ENCODE measurements at places on chromosomes 7 and 10. TPM values are rescaled to one million over a fixed set of nuclear protein-coding genes. Genes with fewer than 3 reads are reported as not detected.

DNA sequence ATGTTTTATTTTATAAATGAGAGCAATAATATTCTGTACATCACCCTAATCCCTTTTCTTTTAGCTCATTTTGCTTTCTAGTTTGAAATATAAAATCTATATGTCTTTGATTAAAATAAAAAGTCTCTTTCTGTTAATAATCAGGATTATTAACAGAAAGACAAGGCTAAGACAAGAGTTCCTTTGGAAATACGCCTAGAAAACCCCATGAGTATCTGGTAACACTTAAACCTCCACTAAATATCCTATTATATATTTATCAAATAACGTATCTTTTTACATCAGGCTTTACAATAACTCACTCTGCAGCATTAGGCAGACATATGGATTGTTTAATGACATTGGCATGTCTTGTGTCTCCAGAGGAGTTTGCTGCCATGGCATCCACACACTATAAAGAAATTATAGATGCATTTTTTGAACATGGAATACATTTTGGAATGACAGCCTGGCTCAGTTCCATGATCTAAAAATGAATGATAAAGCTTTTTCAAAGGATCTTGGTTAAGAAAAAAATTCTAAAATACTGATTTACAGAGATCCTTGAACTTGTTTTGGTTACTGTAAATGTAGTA is 98.7 kb downstream of the TMEM26 start:
- H3K27ac ChIP-seq, result no peak overlapping the region
- no peak overlapping the region for H3K4me3 ChIP-seq
- H3K36me3 ChIP-seq, result no peaks in the 10 kb centered on the region
- H3K27me3 ChIP-seq, result no peaks in the 10 kb centered on the region

- H3K4me1 ChIP-seq, result peaks cover 38% of the 10 kb centered on the region
- peak overlapping the region; percentile 97 for H3K27ac ChIP-seq
- H3K4me3 ChIP-seq, result peak overlapping the region; percentile 60
- no peaks in the 10 kb centered on the region for H3K27me3 ChIP-seq
- no peaks in the 10 kb centered on the region for H3K36me3 ChIP-seq
- DNase-seq, result no peak
These were observed 424 bp downstream of the EGFR start for GRCh38 chr7:55019191-55019690.

DNA sequence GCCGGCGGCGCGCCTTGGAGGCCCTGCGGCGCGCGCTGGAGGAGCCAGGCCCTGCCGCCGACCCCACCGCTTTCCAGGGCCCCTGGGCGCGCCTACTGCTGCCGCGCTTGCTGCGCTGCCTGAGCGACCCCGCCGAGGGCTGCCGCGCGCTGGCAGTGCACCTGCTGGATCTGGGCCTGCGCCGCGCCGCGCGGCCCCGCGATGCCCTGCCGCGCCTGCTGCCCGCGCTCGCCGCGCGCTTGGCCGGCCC is 280 bp downstream of the DNAAF5 start:
- peaks cover 4% of the 10 kb centered on the region for H3K36me3 ChIP-seq
- peak overlapping the region; percentile 84 for H3K4me3 ChIP-seq
- DNase-seq, result no peak

GRCh38 chr10:30088178-30088577 is 28.8 kb upstream of the JCAD start:
- H3K36me3 ChIP-seq, result no peaks in the 10 kb centered on the region
- H3K27ac ChIP-seq, result no peak overlapping the region
- no peak for DNase-seq
- no peak overlapping the region for H3K4me3 ChIP-seq
- no peaks in the 10 kb centered on the region for H3K27me3 ChIP-seq
- H3K4me1 ChIP-seq, result no peaks in the 10 kb centered on the region

- no peak overlapping the region for H3K27ac ChIP-seq
- H3K36me3 ChIP-seq, result no peaks in the 10 kb centered on the region
- DNase-seq, result no peak
- H3K27me3 ChIP-seq, result no peaks in the 10 kb centered on the region
- H3K4me3 ChIP-seq, result no peak overlapping the region
These were observed 106.8 kb downstream of the GLRX3 start for GRCh38 chr10:130243015-130243414.

Gene SLF2
- 6.6 TPM for polyA plus RNA-seq

DNA sequence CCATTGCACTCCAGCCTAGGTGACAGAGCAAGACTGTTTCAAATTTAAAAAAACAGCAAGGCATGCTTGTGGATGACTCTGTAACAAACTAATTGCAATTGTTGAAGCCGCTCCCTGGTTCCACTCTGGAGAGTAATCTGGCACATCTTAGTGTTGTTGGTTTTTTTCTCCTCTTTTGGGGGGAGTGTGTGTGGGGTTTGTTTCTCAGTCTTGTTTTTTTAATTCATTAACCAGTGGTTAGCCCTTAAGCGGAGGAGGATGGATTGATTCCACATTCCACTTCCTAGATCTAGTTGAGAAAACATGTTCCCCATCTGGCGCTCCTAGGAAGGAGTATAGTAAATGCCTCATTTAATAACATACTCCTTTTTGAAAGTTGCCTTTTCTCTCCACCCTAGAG is 8.6 kb upstream of the ZNF713 start:
- H3K4me1 ChIP-seq, result no peaks in the 10 kb centered on the region
- H3K27ac ChIP-seq, result no peak overlapping the region

- no peaks in the 10 kb centered on the region for H3K4me1 ChIP-seq
- no peak overlapping the region for H3K27ac ChIP-seq
- DNase-seq, result no peak
These were observed 29.3 kb upstream of the CRYGN start for GRCh38 chr7:151469281-151469680.

DNA sequence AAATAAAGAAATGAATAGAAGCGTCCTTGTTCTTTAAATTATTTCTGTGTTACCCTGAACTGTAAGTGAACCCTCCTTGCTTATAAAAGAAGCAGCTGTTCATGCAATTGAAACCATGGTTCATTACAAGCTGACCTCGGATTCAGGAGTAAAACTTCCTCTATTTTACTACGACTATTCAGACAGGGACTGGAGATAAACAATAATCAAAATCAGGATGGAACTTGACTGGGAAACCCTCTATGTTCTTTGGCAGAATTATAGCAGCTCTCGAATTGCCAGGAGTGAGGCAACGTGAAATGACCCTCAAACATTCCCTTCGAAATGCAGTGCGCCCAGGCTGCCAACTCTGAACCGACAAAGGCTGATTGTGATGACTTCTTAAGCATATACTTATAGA is 172.1 kb downstream of the CYP26A1 start:
- no peak overlapping the region for H3K4me3 ChIP-seq
- H3K36me3 ChIP-seq, result no peaks in the 10 kb centered on the region
- no peaks in the 10 kb centered on the region for H3K27me3 ChIP-seq

GRCh38 chr7:24521917-24522623 is 51.2 kb upstream of the PALS2 start:
- H3K27ac ChIP-seq, result no peak overlapping the region
- no peaks in the 10 kb centered on the region for H3K4me1 ChIP-seq
- DNase-seq, result no peak
- no peaks in the 10 kb centered on the region for H3K36me3 ChIP-seq

DNA sequence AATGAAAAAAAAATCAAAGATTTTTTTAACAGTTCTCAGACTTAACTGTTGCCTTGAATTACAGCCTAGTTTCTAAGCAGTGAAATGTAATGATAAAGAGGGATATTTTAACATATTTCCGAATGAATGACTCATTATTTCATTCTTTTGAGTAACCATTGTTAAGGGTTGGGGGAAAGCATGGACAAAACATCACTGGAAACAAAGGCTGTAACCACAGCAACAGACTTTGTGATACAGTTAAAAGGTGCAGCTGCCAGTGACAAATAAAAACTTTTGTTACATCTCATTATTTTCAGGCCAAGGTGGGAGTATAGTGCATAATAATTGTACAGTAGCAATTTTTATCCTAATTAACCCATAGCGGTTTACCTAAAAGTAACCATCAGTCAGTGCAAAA is 172.6 kb downstream of the LRRTM3 start:
- no peaks in the 10 kb centered on the region for H3K36me3 ChIP-seq
- DNase-seq, result no peak
- no peak overlapping the region for H3K27ac ChIP-seq
- H3K4me3 ChIP-seq, result no peak overlapping the region

Gene CALML3
- polyA plus RNA-seq, result not detected

Gene SHTN1
- 8.9 TPM for polyA plus RNA-seq

Gene MPLKIP
- 27.9 TPM for polyA plus RNA-seq

DNA sequence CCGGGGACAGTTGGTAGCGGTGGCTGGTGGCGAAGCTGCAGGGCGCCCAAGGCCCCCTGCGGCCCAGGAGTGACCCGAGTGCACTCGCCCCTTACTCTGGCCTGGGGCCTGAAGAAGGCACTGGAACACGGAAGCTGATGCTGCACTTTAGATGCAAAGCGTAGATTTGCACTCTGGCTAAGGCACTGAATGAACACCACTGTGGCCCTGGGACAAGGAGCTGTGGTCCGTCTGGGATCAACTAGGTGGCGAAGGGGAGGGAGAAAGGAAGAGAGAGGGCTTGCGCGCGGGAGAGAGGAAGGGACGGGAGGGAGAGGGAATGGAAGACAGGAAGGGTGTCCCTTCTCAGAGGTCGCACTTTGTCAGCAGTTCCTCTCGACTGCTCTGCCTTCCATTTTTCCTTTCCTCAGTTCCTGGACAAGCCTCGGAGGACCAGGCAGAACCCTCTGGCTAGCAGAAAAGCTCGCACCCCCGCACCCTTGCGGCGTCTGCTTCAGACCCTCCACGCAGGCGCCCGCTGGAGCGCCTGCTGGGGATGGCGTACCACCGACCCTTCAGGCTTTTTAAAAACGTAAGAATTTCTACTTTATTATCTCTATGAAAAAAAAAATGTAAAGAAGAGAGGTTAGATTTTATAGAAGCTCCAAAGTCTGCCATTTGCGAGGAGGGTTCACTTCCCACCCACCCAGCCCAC is 1.2 kb downstream of the FERD3L start:
- no peaks in the 10 kb centered on the region for H3K27me3 ChIP-seq
- no peak overlapping the region for H3K27ac ChIP-seq
- no peaks in the 10 kb centered on the region for H3K36me3 ChIP-seq
- no peaks in the 10 kb centered on the region for H3K4me1 ChIP-seq
- DNase-seq, result no peak

DNA sequence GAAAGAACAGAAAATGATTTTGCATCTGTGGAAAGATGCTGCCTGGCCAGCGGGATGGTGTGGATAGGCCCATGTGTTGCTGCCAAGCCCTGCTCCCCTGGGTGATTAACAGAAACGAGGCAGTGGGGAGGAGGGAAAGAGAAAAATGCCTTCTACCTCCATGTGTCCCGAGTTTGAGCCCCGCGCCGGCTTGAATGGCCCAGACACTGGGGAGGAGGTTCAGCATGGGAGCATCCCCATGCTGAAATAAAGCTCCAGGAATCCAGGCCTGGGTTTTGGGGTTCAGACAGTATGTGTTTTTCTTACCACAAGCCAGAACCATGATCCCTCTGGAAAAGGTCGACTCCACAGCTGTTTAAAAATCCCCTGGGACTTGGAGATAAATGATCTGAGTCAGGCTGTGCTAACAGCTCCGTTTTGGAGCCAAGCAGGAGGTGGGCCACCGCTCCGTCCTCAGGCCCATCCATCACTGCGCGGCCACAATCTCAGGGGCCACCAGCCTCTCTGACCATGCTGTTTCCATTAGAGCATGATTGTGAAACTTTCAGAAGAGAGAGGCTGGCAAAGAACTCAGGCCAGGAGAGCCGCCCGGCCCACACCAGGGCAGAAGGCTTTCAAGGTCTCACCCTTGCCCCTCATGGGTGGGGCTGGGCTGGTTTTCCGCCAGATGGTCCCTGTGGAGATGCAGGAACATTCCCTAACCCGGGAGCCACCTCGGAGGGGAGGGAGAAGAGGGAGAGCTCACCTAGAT is 299.7 kb downstream of the ZEB1 start:
- no peaks in the 10 kb centered on the region for H3K27me3 ChIP-seq
- no peaks in the 10 kb centered on the region for H3K4me1 ChIP-seq
- DNase-seq, result no peak

Gene COL28A1
- polyA plus RNA-seq, result 0.28 TPM
